ENCODE measurements at places on chromosomes 7 and 10. TPM values are rescaled to one million over a fixed set of nuclear protein-coding genes. Genes with fewer than 3 reads are reported as not detected.

- DNase-seq = no peak
Observed at GRCh38 chr7:55903985-55904759, 16.9 kb downstream of the ZNF713 start.

GRCh38 chr7:64665980-64666662, at the start of gene ZNF107:
TSS of gene ZNF107 (plus strand) at chr7:64666133. CDS start at chr7:64666283, 150 bp downstream.
- DNase-seq = peak; percentile 93

DNA sequence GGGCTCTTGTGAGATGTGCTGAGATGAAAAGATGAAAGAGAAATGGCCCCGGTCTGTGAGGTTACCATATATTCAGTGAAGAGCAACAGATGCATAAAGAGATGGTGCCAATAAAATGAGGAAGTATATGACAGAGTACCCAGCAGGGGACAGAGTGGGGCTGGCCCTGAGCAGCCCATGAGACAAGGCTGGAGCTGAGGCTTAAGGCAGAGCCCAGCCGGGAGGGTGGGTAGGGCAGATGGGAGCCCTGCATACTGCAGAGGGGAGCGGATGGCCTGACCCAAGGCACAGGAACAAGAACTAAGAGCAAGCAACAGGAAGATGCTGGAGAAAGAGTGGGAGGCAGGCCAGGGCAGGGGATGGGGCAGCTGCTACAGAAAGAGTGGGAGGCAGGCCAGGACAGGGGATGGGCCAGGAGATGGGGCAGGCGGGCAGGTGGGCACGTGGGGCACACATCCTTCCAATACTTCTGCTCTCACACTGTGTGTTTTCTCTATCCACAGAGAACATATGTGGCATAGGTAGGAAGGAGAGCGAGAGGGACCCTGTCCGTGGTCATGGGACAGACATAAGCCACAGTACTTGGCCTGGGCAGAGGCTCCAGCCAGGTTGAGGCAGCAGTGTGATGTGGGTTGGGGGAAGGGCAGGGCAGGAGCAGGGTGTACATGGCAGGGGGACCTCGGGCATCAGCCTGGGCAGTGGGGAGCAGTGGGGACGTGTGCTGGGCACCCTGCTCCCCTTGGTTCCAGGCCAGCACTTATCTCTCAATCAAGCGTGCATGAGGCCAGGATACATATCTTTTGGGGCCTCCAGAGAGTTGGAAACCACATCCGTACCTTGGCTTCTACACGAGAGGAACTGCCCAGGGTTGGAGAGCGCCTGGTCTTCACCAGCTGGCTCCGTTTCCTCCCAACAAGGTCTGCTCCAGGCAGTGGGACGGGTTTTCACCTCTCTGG, 91.6 kb upstream of the IKZF1 start:
- DNase-seq = no peak

DNA sequence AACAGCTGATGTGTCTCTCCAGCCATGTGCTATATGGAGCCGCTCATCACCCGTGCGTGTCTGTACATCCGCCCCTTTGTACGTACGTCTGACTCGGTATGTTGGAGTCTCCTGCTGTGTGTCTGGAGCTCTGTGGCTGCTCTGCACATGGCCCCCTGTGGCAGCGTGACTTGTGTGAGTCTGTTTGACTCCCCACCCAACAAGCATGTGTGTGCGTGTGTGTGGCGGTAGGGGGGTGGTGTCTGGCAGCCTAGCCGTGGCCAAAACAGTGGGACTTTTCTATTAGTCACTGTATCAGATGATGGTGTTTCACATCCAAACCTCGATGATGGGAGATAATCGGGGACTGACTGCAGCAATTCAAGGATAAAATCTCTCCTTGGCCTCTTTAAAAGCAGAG, 94.1 kb downstream of the COL13A1 start:
- no peak for DNase-seq

DNA sequence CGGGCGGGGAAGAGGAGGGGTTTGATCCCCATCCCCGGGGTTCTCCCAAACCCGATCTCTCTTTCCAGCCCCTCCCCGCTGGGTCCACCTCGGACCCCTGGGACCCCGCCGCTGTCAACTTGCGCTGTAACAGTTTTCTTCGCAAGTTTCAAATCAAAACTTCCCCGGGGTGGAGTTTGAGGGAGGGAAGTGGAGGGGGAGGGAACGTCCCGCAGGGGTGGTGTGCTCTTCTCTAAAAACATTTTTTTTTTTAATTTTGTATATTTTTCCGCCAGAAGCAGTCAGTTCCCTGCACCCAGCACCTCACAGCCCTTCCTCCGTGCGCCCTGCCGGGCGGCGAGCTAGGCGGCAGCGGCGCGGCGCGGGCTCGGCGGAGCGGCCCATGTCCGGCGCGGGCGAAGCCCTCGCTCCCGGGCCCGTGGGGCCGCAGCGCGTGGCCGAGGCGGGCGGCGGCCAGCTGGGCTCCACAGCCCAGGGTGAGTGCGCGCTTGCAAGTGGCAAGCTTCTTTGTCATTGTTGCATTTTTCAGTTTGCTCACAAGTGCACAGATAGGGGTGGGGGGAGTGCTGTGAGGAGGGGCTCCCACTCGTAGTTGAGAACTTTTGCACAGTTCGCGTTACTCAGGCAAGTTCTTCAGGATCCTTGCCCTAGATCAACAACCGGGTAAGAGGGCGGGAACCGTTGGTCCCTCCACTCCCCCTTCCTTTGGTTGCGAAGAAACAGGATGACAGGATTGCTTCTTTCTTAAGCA, 933 bp downstream of the MDFIC start:
- DNase-seq = peak; percentile 77

- DNase-seq = peak; percentile 76
Observed at GRCh38 chr10:112775892-112776674, 174.0 kb upstream of the TCF7L2 start.

DNA sequence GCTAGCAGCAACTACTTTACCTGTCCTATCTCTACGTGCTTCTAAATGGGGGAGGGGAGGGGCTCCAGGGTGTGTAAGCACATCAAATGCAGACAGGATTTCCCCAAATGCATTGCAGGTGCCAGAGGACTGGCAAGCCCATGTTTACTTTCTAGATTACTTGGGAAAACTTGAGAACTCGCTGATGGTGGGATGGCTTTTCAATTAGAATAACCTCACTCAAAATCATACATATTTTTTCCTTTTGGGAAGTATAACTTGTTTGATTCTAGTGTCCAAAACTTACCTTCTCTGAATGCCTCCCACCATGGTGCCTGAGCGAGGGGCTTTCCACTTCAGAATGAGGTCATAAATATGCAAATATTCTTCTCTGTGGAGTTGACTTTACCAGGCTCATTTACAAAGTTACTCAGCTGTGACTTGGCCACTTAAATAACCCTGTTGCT, 191.3 kb upstream of the RHOBTB1 start:
- no peak for DNase-seq

- DNase-seq = no peak
Observed at GRCh38 chr7:859359-860030, 16.9 kb upstream of the GET4 start.

- DNase-seq = no peak
Observed at GRCh38 chr7:122692769-122693309, 6.1 kb downstream of the RNF133 start.

DNA sequence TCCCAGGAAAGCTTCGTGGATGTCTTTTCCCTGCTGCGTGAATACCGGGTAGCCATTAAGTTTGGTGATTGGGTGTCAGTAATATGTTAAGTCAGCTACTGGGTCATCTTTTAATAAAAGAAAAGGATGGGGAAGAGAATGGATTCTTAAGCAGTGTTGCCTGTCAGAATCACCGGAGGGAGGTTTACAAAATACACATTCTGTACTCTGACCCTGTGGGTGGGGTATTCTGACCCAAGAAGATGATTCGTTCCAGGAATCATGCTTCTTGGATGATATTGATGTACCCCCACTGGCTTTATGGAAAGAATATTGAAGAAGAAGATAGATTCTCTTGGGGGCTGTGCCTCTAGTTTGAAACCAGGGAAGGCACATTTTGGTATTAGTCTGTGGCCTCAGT, 18.3 kb downstream of the SGPL1 start:
- DNase-seq = no peak

- DNase-seq = no peak
Observed at GRCh38 chr7:43656997-43657396, 72.3 kb downstream of the COA1 start.

- no peak for DNase-seq
Observed at GRCh38 chr7:114936471-114936870, 14.6 kb downstream of the MDFIC start.

DNA sequence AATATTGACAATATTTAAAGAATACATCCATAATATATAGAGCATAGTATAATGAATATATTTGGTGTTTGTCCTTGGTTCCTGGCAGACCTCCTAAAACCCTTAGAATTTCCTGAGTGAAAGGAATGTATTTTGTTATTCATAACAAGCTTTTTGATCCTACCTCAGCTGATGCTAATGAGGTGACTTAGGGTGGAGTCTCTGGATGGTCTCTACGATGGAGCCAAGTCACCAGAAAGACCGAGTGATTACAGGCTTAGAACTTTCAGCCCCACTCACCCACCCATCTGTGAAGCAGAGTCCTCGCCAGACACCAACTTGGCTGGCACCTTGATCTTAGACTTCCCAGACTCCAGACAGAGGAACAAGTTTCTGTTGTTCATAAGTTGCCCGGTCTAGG, 35.9 kb downstream of the UPF2 start:
- DNase-seq = no peak

DNA sequence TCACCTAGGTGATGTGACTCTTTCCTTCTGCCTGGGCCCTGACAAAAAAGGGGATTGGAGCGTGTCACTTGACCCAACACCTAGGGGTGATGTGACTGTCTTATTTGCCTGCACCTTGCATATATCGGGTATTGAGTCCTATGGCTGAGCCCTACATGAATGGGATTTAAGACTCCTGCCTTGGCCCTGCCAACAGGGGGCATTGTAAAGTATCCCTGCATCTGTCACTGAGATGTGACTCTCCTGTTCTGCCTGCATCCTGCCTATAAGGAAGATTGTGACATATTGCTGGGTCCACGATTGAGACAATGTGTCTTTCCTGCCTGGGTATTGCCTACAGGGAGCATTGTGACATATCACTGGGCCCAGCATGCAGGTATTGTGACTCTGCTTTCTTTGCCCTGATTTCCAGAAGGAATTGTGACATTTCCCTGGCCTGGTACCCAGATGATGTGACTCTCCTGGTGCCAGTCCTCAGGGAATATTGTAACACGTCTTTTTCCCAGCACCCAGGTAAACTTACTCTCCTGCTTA, 14.2 kb upstream of the ZNF107 start:
- DNase-seq = no peak

DNA sequence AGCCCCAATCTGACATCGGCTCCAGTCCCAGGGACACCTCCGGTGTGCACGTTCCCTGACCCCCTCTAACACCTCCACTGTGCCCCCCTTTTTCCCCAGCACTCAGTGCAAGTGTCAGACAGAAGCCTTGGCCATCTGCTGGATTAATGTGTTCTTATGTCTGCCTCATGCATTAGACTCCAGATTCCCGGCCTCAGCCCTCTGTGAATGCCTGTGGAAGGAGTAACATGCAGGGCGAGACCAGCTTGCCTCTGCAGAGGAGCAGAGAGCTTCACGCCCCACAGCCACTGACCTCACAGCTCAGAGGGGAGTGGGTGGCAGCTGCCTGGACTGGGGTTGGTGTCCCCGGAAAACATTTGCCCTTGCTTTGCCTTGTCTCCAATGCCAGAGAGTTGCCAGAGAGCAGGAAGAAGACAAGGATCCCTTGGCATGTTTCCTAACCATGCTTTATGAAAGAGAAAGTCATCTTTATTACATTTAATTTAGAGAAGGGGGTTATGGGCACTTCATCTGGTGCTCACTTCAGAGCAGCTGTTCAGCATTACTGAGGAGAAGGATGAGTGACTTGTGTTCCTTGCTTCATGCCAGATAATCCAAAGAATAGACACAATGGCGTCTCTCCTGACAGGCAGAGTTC, 91.6 kb upstream of the CXCL12 start:
- no peak for DNase-seq

DNA sequence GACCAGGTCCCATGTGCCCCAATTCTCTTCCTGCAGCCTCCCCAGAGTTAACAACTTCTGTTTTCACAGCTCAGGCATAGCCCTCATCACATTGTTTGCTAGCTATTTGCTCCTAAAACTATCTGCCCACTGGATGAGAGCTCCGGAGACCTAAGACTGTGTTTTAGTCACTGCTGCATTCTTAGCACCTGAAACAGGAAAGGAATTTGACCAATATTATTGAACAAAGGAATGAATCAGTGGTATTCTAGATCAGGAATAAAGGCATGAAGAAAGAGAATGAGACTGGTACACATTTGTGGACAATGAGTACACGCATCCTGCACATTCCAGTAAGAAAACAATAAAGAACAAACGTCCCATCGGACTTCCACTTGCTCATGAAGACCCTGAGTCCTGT, 54.8 kb downstream of the PPP1R17 start:
- DNase-seq = no peak

DNA sequence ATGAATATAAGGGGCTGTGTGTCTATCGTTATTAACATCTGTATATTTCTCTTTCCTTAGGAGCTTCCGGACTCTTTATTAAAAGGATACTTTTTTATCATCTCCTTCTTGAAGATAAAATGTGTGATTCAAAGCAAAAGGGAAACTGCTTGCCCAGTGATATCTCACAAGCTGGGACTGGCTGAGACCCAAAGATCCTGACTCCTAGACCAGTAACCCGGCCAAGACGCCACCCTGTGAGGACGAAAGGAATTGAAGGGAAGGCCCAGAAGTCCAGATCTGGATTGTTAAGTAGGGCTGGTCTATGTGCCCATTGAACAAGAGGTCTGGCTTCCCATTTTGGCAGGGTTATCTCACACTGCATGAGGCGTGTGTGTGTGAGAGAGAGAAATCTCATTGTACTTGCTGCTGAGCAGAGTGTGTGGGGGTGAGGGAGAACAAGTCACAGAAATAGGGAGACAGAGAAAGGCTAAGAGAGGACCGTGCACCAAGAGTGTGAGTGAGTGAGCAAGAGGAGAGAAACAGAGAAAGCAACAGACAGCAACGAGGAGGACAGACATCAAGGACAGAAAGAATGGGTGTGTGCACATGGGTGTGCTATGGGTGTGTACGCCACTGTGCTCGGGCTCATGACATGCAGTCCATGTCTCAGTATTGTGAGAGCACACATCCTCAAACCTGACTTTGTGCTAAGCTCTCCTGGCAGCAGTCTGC, 75.4 kb downstream of the PLXNA4 start:
- no peak for DNase-seq

DNA sequence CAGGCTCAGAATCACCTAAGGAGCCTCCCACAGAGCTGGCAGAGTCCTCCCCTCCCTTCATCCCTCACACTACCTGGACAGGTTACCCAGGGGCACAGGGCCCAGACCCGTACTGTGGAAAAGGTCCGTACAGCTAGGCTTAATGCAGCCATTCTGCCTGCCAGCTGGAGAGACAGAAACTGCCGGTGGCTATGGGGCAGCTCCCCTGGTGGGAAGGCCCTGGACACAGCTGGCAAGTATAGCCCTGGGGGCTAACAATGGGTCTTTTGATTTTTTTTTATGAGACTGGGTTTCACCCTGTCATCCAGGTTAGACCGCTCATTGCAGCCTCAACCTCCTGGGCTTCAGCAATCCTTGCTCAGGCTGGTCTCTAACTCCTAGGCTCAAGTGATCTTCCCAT, 68.3 kb downstream of the GNA12 start:
- no peak for DNase-seq

- DNase-seq = no peak
Observed at GRCh38 chr7:147235645-147236382, 1119.2 kb downstream of the CNTNAP2 start.

The MET gene
- polyA plus RNA-seq = 13.4 TPM

The NODAL gene
- not detected for polyA plus RNA-seq

The WNT8B gene
- 0.60 TPM for polyA plus RNA-seq

The OR6B1 gene
- polyA plus RNA-seq = not detected

The DGKI gene
- 2.5 TPM for polyA plus RNA-seq

The EVX1 gene
- 0.62 TPM for polyA plus RNA-seq

The SLC16A9 gene
- polyA plus RNA-seq = 91.1 TPM

The AGAP3 gene
- 35.8 TPM for polyA plus RNA-seq

Data from kidney (tissue), 22 donors.